AG04450 (cell line): ENCODE measurements at places on chromosomes 2 and 18. TPM values are rescaled to one million over a fixed set of nuclear protein-coding genes. Genes with fewer than 3 reads are reported as not detected.

Gene IGFBP5
- polyA plus RNA-seq, result 3,867 and 4,154 TPM in 2 replicates

- no peak for DNase-seq
These were observed 2030.8 kb downstream of the SUCLG1 start for GRCh38 chr2:82428251-82428650.

GRCh38 chr18:26414901-26415440 is 133.4 kb downstream of the KCTD1 start:
- DNase-seq, result no peak

DNA sequence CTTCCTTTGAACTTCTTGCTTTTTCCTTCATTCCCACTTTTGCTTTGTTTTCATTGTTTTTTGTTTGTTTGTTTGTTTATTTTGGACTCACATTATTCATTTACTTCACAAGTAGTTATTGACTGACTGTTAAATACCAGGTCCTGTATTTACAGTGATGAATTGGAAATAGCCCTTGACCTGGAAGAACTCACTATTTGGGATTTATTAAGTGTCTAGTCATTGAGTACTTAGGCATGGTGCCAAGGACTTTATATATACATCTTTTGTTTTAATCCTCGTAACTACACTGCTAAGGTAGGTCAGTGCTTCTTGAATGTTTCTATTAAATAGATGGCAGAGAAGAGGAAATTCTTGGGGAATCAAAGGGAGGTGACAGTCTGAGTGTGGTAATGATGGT is 11.1 kb downstream of the SPOPL start:
- DNase-seq, result no peak

DNA sequence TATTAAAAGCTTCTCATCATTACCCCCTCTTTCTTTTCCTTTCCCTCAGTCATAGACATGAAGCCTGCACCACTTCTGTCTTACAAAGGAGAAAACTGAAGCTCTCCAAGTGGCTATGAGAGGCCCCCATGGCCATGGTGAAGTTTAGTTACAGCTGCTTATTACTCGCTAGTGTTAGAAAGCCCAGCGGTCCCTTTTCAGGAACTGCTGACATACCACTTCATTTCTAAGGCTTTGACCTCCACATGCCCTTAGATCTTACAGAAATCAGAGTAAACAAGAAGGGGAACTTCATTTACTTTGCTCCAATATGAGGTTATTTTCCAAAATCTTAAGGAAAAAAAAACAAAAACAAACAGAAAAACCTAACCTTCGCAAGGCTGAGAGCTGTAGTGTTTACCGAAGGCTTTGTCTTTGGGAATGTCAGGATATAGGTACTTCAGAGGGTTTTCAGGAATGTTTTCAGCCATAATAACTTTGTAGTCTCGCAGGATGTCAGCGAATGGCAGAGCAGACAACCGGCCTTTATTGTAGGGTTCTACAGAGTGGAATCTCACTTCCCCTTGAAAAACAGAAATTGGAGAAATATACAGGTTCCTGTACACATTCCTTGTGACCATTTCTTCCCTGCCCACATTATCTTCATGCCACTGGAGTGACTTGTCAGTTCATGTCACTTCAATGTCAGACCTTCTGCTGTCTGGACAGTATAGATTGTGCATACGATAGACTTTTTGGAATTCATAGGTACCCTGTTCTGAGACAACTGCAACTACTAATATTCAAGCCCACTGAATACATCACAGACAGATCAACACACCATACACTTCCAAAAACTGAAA is 18.8 kb upstream of the STAT1 start:
- DNase-seq, result no peak

DNA sequence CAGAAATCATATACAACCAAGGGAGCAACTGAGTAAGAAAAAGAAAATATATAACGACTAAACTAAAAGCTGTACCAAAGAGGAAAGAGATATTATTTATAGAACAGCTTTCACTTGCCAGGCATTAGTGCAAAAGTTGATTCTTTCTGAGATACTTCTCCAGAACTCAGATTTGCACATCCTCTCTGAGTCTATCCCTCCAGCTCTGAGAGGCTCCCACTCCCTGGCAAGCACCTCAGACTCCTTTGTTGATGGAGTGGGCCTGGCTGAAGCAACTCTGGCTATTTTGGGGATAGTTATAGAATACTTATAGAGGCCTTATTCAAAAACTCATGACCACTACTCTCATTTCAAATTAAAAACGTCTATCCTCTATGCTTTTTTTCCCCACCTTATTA is 501.6 kb upstream of the TNP1 start:
- DNase-seq, result no peak

GRCh38 chr18:45163871-45164270 is 451.4 kb upstream of the SLC14A2 start:
- no peak for DNase-seq

- DNase-seq, result peak; percentile 49
These were observed 46.8 kb upstream of the BIN1 start for GRCh38 chr2:127153691-127154158.

- no peak for DNase-seq
These were observed 123.3 kb downstream of the CLIP4 start for GRCh38 chr2:29238497-29238896.

- DNase-seq, result no peak
These were observed 11.2 kb upstream of the ARHGAP28 start for GRCh38 chr18:6718267-6718666.

DNA sequence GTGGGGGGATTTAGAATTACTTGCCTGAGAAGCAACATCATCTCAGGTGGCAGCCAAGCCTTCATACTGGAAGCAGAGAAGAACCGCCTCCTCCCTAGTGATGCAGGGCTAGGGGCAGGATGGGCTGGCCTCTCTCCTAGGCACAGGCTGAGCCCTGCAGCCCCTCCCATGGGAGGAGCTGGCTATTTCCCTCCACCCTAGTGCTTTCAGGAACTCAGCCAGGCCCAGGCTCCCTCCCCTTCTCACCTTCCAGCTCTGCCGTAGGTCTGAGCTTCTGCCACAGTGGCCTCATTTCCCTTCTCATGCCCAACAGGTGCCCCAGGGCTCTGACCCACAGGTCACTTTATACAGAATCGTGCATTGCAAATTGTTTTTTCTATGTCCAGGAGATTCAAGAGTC is 31.0 kb downstream of the CENPA start:
- DNase-seq, result no peak

Gene SPHKAP
- not detected in 2 replicates for polyA plus RNA-seq

GRCh38 chr18:70295192-70296188 is 6.6 kb downstream of the SOCS6 start:
- DNase-seq, result no peak

Gene MDH1B
- 0.78 and 1.3 TPM in 2 replicates for polyA plus RNA-seq

- no peak for DNase-seq
These were observed 190.4 kb downstream of the PMAIP1 start for GRCh38 chr18:60090170-60090569.

Gene PCARE
- polyA plus RNA-seq, result not detected in 2 replicates

GRCh38 chr2:1572638-1573037 is 159.4 kb downstream of the TPO start:
- no peak for DNase-seq

Gene CHST9
- polyA plus RNA-seq, result not detected in 2 replicates

- no peak for DNase-seq
These were observed 50.7 kb upstream of the KLF7 start for GRCh38 chr2:207216457-207216856.

Gene RBM45
- 13.0 and 21.9 TPM in 2 replicates for polyA plus RNA-seq

GRCh38 chr2:141348481-141348880 is 782.3 kb downstream of the LRP1B start:
- peak; percentile 30 for DNase-seq

- DNase-seq, result no peak
These were observed 242.2 kb downstream of the LOXHD1 start for GRCh38 chr18:46414863-46415262.

Gene KCNK3
- polyA plus RNA-seq, result 0.04 and 0.05 TPM in 2 replicates

- no peak for DNase-seq
These were observed 165.3 kb upstream of the CDH2 start for GRCh38 chr18:28342231-28342630.

- no peak for DNase-seq
These were observed 424.0 kb downstream of the RND3 start for GRCh38 chr2:150063432-150063889.

Gene HOXD11
- polyA plus RNA-seq, result not detected in 2 replicates

Gene TUBB8B
- polyA plus RNA-seq, result 0.12 TPM in 1 of 2 replicates, not detected in the other

Gene SLC9A2
- not detected in 2 replicates for polyA plus RNA-seq

DNA sequence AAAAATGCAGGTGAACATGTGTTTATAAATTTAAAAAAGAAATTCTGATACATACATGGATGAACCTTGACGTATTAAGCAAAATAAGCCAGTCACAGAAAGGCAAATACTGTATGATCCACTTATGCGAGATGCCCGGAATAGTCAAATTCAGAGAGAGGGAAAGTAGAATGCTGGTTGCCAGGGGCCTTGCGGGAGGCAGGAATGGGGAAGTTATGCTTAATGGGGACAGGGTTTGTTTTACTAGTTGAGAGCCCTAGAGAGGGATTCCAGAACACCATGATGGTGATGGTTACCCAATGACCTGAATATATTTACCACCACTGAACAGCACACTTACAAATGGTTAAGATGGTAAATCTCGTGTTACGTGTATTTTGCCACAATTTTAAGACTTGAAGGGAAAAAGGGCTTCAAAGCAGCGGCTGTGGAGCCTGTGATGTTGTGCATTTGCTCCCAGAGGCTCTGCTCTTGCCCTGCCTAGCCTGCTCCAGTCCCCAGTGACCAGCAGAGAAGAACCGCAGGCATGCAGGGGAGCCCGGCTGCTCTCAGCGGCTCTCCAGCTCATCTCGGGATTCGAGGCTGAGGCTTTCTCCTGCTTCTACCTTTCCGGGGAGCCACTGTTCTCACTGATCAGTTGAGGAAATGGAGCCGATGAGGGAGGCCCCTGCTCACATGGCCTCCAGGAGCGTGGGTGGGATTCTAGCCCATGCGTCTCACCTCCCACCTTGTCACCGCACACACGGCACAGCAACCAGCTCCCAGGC is 51.7 kb upstream of the TFCP2L1 start:
- no peak for DNase-seq

Gene RNF125
- polyA plus RNA-seq, result 0.37 and 0.41 TPM in 2 replicates

Gene KCTD18
- 9.9 and 13.8 TPM in 2 replicates for polyA plus RNA-seq

Gene SERPINB12
- not detected in 2 replicates for polyA plus RNA-seq

Gene ANKRD30B
- polyA plus RNA-seq, result not detected in 2 replicates

Gene LRRC30
- not detected in 2 replicates for polyA plus RNA-seq

DNA sequence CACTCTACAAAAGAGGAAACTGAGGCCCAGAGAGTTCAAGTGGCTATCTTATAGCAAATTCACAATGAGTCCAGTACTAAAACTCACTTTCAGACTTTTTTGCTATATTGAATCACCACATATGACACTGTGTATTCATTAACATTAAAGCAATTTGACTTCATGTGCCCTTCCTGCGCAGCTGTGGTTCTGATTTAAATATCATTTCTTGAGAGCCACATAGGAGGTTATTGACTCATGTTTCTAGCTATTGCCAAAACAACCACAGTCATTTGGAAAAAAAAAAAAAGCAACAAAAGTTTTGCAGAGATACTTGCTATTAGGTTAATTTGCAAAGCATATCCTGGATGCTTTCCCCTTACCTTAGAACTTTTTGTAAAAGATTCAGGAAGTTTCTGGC is 341.2 kb downstream of the PIK3C3 start:
- DNase-seq, result no peak

Gene GPR75
- polyA plus RNA-seq, result 1.8 and 2.0 TPM in 2 replicates

Gene RND3
- polyA plus RNA-seq, result 533 and 627 TPM in 2 replicates

GRCh38 chr2:55932843-55933242 is 9.3 kb upstream of the EFEMP1 start:
- DNase-seq, result no peak

GRCh38 chr2:232113821-232114220 is 152.3 kb downstream of the DIS3L2 start:
- DNase-seq, result no peak

Gene CXCR1
- not detected in 2 replicates for polyA plus RNA-seq

DNA sequence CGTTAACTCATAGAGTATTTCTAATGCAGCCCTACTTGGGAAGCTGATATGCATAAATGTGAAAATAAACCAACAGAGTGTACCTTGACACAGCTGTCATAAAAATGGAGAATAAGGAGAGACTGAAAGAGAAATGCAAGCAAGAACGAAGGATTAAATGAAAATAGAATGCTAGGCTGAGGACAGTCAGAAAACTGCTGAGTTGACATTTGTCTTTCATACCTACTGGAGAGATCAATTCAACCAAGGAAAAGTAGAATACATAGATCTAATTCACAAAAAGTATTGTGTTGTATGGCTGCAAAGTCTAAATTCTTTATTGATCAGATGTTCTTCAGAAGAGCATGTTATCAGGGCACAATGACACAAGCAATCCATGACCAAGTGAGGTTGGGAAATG is 112.0 kb downstream of the EPHA4 start:
- no peak for DNase-seq

DNA sequence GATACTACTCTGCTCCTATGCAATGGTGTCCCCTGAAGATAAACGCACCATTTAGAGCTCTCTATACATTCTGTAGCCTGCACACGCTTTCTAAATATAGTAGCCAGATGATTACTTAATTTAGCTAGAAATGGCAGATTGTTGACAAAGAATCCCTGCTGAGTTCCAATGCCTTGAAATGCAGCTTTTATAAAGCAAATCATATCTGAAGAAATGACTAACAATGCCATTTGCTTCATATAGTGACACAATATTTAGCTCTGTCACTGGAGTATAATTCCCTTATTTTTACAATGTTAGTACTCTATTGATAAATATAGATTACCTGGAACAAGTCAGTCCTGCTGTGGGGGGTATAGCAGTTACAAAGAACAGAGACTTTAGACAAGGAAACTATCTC is 166.2 kb downstream of the CDCA7 start:
- no peak for DNase-seq

Gene HSPE1
- polyA plus RNA-seq, result 81.2 and 134 TPM in 2 replicates

Gene KYNU
- 4.0 and 4.5 TPM in 2 replicates for polyA plus RNA-seq
